Vagina (tissue), 2 donors: ENCODE measurements at places on chromosomes 4 and X.

GRCh38 chrX:81392396-81392795 lies 190.5 kb downstream of the SH3BGRL start:
- no peak for DNase-seq
- H3K27ac ChIP-seq = no peak overlapping the region
- H3K4me3 ChIP-seq = no peak overlapping the region
- no peaks in the 10 kb centered on the region for H3K27me3 ChIP-seq

DNA sequence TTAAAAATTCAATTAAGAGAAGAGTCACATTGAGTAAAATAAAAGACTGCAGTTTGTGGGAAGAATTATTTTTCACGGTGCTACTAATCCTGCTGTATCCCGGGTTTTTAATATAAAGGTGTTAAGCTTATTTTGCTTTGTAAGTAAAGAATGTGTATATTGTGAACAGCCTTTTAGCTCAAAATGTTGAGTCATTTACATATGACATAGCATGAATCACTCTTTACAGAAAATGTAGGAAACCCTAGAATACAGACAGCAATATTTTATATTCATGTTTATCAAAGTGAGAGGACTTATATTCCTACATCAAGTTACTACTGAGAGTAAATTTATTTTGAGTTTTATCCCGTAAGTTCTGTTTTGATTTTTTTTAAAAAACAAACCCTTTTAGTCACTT lies 39.7 kb downstream of the IRS4 start:
- H3K27ac ChIP-seq = no peak overlapping the region
- DNase-seq = no peak
- no peak overlapping the region for H3K4me3 ChIP-seq
- H3K4me1 ChIP-seq = no peaks in the 10 kb centered on the region
- H3K36me3 ChIP-seq = no peaks in the 10 kb centered on the region
- no peaks in the 10 kb centered on the region for H3K27me3 ChIP-seq

DNA sequence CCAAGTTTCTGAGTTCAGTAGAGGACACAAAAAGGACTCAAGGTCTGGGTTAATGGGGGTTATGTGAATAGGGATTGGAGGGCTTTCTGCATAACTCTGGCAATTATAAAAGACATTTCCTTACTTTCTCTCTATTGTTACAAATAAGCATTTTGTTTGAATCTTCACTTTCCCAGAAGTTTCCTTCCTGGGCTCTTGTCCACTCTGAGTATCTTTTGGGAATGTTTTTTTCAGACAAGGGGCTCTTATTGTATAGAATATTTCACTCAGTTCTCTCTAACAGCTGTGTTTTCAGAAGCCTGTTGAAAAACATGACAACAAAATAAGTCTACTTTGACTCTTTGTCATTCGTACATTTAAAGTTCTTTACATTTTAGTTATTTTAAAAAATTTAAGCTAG lies 57.6 kb upstream of the MAP9 start:
- H3K27me3 ChIP-seq = no peaks in the 10 kb centered on the region
- no peak overlapping the region for H3K27ac ChIP-seq
- no peaks in the 10 kb centered on the region for H3K36me3 ChIP-seq
- no peaks in the 10 kb centered on the region for H3K4me1 ChIP-seq

DNA sequence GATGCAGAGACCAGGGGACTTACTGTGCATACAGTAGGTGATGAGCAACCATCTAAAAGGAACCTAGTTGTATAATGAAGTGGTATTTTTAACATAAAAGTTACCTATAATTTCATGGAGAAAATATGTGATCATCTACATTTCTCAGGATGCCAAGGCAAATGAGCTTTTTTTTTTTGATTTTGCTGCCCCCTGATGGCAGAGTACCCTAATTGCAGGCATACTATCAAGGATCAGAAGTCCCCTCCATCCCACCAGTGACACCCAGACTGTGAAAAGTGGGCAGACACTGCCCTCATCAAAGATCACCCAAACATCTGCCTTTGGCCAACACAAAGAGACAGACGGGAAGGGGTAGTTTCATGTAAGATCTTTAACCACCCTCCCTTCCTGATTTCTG lies 9.6 kb upstream of the ABLIM2 start:
- H3K4me3 ChIP-seq = no peak overlapping the region
- no peaks in the 10 kb centered on the region for H3K36me3 ChIP-seq
- DNase-seq = no peak
